ENCODE measurements at places on chromosomes 11 and 22.
A peak's percentile ranks its signal among the peaks of the same experiment; 100 is the strongest.

DNA sequence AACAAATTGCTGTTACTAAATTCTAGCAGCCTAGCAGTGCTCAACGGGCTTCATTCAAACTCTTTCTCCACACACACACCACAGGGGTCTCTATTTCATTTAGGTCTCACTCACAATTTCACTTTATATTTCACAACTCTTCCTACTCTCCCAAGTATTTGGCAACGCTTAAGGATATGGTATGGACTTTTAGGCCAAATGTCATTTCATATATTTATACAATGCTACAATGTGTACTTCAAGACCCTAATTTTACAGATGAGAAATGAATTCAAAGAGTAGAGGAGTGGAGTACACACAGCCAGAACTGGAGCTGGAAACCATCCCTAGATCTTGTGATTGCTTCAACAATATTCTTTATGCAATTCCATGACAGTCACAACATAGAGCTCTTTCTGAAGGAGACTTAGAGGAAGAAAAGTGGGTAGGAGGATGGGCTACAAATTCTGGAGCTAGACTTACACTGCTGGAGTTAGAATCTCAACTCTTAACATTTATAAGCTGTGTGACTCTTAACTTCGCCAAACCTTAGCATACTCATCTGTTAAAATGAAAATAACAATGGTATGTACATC lies 2.5 kb upstream of the MS4A13 start:
- no peaks in the 10 kb centered on the region for H3K4me1 ChIP-seq
- H3K4me3 ChIP-seq: no peak overlapping the region
- H3K27me3 ChIP-seq: peaks cover 3% of the 10 kb centered on the region
- DNase-seq: no peak

- DNase-seq: no peak
- H3K4me3 ChIP-seq: no peak overlapping the region
- H3K27ac ChIP-seq: no peak overlapping the region
- peaks cover 9% of the 10 kb centered on the region for H3K4me1 ChIP-seq
- H3K27me3 ChIP-seq: peaks cover 74% of the 10 kb centered on the region
Observed at GRCh38 chr11:17478070-17478469, 1.4 kb upstream of the ABCC8 start.

GRCh38 chr11:33931067-33931466 lies 39.2 kb upstream of the LMO2 start:
- DNase-seq: no peak
- H3K4me3 ChIP-seq: no peak overlapping the region
- peaks cover 16% of the 10 kb centered on the region for H3K4me1 ChIP-seq
- peak overlapping the region; percentile 36 for H3K27ac ChIP-seq
- H3K36me3 ChIP-seq: peaks cover 2% of the 10 kb centered on the region
- peaks cover 6% of the 10 kb centered on the region for H3K27me3 ChIP-seq

- H3K36me3 ChIP-seq: no peaks in the 10 kb centered on the region
- no peak for DNase-seq
- no peak overlapping the region for H3K27ac ChIP-seq
- no peaks in the 10 kb centered on the region for H3K4me1 ChIP-seq
Observed at GRCh38 chr11:80621871-80622270, 1181.0 kb upstream of the TENM4 start.

All from chondrocyte (in vitro differentiated cells).